ENCODE measurements at places on chromosomes 13 and 19. TPM values are rescaled to one million over a fixed set of nuclear protein-coding genes. Genes with fewer than 3 reads are reported as not detected.
A peak's percentile ranks its signal among the peaks of the same experiment; 100 is the strongest.

The KCNRG gene
- 0.30 TPM for total RNA-seq

The CEACAM18 gene
- not detected for total RNA-seq

The ZNF667 gene
- not detected for total RNA-seq

The ZSCAN5B gene
- total RNA-seq: not detected

- DNase-seq: no peak
Measured at GRCh38 chr13:82654861-82655855, 1227.1 kb downstream of the SLITRK1 start.

DNA sequence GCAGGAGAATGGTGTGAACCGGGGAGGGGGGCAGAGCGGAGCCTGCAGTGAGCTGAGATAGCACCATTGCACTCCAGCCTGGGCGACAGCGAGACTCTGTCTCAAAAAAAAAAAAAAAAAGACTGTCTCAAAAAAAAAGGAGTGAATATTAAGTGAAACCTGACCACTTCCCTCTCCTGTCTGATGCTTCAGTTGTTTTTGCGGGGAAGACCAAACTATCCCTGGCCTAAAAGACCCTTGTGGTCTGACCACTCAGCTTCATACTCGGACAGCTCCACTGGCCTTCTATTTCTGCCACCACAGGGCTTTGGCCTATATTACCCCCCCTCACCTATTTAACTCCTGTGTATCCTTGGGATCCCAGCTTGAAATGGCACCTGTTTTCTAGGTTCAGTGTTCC lies 2.3 kb downstream of the CLASRP start:
- DNase-seq: no peak

GRCh38 chr13:100600915-100601314 lies 12.3 kb upstream of the GGACT start:
- no peak for DNase-seq

- no peak for DNase-seq
Measured at GRCh38 chr19:32717496-32717895, 2.1 kb upstream of the TDRD12 start.

DNA sequence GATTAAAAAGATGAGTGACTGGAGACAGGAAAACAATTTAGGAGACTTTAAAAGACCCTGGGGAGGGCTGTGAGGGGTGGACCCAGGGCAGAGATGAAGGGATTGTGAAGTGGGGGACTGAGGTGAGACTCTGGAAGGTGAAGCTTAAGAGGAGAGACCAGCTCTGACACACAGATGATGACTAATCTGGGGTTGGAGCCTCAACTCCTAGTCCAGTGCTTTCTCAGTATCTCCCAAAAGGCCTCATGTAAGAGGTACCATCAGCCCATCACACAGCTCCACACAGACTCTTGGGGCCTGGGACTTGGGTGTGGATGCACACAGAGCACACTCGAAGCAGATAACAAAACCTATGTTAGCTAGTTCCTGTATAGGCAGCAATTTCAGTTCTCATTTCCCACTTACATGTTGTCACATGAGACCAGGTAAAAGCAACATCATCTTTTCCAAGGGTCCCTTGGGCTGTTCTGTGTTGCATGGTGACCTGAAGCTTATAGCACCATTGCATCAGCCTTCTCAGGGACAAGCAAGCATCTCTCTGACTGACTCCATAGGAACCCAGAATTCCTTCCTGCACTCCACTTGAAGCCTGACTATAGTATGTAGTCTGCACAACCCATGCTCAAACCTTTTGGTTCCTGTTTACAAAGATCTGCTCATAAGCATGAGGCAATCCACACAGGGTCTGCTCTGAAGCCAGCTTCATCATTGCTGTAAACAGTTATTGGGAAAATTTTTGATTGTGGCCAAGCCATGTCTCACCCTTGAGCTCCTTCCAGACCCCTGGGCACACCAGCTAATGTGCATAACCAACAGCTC lies 88.6 kb upstream of the MYCBP2 start:
- no peak for DNase-seq

DNA sequence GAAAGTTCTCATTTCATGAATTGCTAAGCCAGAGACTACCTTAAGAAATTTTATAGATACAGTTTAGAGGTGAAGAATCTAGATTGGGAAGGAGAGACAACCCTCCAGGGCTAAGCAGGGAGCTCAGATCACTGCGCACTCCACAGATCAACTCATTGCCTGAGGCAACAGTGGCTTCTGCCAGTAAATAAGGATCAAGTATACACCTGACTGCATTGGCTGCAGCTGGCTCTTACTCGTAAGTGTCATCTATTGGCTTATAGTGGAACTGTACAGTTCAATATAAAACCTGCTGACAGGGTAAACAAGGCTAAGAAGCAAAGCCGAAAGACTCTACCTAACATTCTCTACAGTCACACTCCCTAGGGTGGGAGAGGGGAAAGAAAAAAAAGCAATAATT lies 18.0 kb upstream of the C1QTNF9B start:
- DNase-seq: no peak

DNA sequence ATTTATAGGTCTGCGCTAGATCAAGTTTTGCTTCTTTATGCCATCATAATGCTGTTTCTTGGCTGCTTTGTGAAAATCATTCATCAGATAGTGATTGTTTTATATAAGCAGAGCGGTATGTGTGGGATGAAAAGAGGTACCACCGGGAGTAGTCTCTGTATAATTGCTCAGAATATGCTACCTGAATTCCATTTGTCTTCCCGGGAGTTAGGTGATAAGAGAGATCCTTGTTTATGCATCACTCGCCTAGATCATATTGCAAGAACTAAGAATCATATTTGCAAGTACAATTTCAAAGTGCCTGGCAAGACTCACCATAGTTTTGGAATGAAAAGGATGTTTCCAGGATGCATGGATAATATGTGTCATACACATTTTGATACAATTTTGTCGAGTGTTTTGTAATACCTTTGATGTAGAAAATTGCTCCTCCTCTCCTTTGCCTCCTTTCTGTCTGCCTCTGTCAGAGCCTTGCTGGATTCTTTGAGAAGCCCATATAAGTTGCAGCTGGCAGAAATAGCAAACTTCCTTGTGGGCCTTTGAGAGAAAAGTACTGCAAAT lies 1306.0 kb upstream of the SLC10A2 start:
- no peak for DNase-seq

- DNase-seq: no peak
Measured at GRCh38 chr13:51327961-51328360, 11.5 kb upstream of the SERPINE3 start.

- no peak for DNase-seq
Measured at GRCh38 chr19:45968626-45969025, 5.0 kb downstream of the NOVA2 start.

DNA sequence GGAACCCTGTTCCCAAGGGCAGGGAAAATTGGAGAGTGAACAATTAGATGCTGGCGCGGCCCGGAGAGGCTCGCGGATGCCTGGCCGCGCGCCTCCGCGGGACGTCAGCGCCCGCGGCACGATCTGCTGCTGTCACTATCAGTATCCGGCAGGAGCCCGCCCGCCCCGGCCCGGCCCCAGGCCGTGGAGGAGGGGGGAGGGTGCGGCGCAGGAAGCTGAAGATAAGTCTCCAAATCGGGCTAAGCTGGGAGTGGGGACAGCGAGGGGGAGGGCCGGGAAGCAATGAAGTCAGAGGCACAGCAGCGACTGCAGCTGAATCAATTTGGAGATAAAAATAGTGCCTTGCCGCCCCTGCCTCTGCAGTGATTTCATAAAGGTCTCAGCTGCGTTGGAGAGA lies 441.5 kb upstream of the KLF12 start:
- DNase-seq: peak; percentile 61

GRCh38 chr13:52707375-52707774 lies 32.2 kb downstream of the CNMD start:
- no peak for DNase-seq

DNA sequence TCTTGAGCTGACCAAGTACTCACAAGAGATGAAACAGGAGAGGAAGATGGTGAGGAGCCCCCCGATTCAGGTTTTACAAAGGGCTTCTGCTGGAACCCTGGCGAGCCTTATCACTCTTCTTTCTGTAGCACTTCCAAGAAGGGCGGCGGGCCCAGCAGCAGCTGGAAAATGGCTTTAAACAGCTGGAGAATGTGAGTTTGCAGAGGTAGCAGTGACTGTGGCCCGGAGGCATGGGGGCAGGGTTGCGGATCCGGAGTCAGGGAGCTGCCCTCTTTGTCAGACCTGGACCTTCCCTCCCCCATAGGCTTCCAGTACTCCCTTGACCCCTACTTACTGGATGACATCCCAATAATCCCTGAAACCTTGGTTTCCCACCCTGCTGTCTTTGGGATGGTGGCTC lies 3.6 kb downstream of the TRIP10 start:
- no peak for DNase-seq

- DNase-seq: no peak
Measured at GRCh38 chr13:74929436-74929835, 552.5 kb downstream of the TBC1D4 start.

GRCh38 chr13:80973721-80974120 lies 632.8 kb upstream of the SPRY2 start:
- DNase-seq: no peak

- no peak for DNase-seq
Measured at GRCh38 chr19:4018140-4018613, 10.6 kb downstream of the PIAS4 start.
